ENCODE measurements at places on chromosomes 5 and 9.

DNA sequence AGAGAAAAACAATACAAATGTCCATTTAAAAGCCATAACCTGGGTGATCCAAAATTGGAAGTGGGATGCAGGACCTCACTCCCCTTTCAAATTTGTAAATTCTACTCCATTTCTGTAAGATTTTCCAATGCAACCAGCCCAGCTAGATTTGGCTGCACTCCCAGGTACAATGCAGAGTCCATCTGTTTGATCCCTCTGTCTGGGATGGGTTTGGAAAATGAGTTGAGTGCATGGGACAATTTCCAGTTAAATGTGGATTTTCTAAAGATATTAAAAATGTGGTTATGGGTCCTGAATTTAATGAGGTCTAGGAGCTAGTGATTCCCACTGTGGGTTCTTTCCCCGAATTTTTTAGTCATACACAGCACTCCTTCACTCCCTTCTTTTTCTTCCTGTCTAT lies 104.0 kb upstream of the ATP10B start:
- peak; percentile 74 for DNase-seq

DNA sequence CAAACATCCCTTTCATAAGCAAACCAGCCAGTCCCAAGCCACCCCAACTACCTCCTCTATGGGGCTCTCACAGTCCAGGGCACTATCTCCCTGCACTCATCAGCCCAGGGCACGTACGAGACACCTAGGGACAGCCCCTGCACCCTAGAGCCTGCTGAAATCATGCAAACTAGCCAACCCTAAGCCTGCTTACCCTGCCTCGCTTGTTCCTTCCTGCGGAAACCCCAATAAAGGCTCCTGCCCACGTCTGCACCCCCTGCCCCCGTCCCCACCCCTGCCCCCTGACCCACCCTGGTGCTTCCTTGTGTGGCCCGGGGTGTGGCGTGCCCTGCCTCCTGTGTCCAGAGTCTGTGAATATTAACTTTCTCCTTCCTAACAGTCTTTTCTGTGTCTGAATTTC lies 135.9 kb downstream of the GADD45G start:
- no peak for DNase-seq

DNA sequence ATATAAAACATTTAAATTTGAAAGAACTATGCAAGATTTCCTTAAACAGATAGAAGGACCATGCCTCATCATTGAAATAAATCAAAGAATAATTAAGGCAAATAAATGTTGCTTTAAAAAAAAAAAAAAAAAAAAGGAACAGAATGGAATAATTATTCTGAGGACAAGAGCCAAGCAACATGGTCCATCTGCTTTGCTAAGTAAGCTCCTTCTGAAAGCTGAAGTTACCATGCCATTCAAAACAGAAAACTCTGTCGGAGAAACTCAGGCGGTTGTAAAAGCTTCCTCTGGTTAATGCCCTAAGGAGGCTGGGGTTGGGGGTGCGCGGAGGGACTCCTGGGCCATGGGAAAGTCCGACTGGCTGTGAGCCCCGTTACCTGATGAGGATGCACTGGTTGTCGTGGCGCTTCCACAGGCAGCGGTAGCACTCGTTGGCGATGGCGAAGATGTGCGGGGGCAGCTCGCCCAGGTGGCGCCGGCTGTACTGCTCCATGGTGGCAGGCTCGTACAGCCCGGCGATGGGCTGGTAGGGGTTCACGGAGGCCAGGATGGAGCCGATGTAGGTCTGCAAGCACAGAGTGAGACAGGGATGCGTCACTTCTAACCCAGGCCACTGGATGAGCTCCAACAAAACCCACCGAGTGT lies 141.7 kb downstream of the MYO10 start:
- peak; percentile 71 for DNase-seq

DNA sequence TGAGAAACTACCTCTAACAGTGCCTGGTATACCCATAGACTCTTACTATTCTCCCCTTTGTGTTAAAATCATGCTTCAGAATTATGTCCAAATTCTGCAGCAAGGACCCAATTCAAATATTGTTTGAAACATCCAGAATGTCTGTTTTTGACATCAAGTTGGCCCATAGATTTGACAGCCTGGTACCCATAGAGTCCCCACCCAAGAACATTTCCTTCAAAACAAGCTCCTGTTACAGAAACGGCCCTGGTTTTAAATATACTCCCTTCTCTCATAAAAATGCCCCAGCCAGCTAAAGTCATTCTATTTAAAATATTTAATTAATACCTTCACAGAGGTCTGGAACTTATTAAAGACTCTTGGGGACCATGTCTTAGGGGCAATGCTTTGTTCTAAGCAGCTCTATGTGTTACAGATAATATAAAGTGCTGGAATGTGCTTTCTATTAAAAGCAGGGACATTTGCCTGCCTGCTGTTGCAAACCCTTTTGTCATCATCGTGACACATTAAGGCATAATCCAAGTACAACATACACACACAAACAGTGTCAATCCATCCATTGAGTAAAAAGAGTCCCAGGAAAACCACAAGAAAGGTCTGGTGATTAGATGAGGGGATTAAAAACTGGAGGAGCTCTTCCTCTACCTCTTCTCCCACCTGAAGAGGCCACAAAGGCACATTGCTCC lies 321.7 kb downstream of the MLLT3 start:
- DNase-seq = no peak

GRCh38 chr5:158899792-158900191 lies 199.9 kb downstream of the EBF1 start:
- DNase-seq = peak; percentile 81

GRCh38 chr5:28430565-28431178 lies 1392.3 kb upstream of the CDH9 start:
- no peak for DNase-seq

- DNase-seq = no peak
These were observed 7.0 kb upstream of the IRF1 start for GRCh38 chr5:132497488-132497997.

DNA sequence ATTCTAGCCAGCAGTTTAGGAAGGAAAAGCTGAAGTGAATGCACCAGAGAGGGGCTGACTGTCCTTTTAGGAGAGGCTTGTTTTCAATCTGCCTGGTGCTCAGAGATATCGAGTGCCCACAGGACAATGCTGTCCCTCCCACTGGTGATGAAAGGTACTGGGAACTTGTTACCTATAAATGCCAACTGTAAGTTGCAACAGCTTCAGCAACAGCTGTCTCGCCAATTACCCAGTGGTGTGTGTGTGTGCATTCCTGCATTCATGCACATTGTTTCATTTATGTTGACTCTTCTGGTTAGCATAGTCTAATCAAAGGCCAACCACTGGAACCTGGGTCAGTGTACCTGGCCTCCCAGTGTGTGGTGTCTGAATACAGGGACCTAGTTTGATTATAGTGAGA lies 161.1 kb downstream of the CSNK1G3 start:
- DNase-seq = no peak

- DNase-seq = no peak
These were observed 184.4 kb upstream of the DMRT1 start for GRCh38 chr9:656926-657568.

GRCh38 chr9:130973686-130974281 lies 34.7 kb upstream of the FIBCD1 start:
- DNase-seq = no peak

- DNase-seq = no peak
These were observed 614.2 kb upstream of the CLINT1 start for GRCh38 chr5:158473016-158473635.

DNA sequence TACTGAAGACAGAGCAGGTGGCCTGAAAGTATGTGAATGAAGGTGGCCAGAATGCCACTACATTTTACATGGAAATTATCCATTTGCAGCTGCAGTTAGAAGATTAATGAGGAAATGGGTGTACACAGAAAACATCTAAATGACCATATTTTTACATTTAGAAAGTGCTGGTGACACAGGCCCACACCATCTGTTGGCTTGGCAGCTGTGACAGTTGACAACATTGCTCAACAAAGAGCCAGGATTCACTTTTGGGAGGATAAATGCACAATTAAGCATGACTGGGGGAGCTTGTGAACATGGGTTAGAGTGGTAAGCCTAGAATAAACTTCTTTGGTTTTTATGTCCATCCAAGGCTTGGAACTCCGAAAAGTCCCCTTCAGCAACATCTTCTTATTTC lies 360.5 kb downstream of the KCTD16 start:
- DNase-seq = peak; percentile 22

DNA sequence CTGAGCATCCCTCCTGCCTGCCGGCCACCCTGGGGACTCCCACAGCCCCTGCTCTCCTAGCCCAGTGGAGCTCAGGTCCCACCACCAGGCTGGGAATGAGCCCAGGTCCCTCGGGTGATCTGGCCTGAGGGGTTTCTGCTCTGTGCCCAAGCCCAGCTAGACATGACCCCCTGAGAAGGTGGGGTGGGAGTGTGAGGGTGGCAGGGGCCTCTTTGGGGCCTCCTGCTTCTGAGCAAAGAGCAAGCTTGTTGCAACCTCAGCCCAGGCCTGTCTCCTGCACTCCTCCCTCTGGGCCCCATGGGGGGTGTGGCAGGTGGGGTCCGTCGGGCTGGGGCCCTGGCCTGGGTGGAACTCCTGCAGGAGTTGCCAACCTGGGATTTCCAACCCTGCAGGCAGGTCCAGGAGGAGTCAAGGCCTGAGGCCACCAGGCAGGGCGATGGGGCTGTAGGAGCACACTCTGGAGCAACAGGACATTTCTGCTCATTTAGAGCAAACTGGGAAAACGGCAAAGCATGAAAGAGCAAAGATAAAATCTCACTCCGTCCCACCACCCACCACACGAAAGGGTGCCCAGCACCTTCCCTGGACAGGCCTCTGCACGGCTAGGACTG lies 11.4 kb upstream of the NRARP start:
- no peak for DNase-seq

GRCh38 chr5:87361031-87361445 lies 51.7 kb downstream of the CCNH start:
- DNase-seq = no peak

DNA sequence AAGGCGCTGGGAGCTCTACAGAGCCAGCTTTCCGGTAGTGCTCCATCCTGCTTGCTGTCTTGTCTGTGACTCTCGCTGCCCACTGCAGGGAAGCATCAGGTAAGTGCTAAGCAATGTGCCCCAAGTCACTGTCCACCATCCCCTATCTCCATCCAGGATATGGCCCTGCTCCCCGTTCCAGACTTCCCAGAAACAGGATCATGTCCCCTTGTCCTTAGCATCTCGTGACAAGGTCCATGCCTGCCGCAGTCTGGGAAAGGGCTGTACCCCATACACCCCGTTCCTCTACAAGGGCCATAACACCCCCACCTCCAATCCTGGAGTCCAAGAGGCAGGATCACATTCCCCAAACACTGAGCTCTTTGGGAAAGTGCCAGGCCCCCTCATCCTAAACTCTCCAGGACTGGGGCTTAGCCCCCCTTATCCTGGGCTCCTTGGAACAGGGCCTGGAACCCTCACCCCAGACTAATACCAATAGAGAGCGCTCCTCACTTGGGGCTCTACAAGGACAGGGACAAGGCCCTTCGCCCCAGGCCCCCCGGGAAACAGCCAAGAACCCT lies 566 bp downstream of the RPP25L start:
- no peak for DNase-seq

GRCh38 chr9:81690251-81690851 lies 1.0 kb upstream of the TLE1 start:
- DNase-seq = no peak

- no peak for DNase-seq
These were observed 8.3 kb downstream of the PTBP3 start for GRCh38 chr9:112325127-112325526.

DNA sequence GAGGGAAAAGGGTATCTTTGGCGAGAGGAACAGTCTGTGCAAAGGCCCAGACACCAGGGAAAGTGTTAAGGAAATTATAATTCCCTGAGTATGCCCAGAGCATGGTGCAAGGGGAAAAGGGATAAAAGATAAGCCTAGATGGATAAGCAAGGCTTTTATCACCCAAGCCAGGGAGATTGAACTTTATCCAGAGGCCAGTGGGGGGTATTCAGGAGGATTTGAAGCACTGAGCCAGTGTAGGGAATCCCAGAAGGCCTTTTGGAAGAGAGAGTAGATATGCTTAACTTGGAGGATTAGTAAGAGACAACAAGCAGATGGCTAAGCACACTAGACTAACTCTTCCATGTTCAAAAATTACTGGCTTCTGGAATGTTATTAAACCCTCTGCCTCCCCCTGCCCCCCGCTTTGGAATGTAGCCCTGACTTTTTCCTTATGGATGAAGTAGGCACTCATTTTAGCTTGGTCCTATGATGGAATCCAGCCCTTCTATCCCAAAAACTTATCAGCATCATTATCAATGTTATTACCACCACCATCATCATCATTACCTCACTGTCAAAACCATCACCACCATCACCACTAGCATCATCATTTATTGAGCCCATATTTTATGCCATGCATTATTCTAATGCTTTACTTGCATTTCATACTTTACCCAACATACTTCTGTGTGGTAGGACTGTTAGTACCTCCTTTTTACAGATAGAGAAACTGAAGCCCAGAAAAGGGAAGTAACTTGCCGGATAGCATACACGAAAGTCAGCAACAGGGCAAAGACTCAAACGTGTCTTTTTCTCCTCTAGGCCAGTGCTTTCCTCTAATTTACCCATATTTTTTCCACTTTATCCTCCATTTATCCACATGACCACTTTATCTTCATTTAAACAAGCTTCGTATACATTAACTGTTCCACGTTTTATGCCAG lies 237.0 kb downstream of the PAPPA start:
- no peak for DNase-seq

DNA sequence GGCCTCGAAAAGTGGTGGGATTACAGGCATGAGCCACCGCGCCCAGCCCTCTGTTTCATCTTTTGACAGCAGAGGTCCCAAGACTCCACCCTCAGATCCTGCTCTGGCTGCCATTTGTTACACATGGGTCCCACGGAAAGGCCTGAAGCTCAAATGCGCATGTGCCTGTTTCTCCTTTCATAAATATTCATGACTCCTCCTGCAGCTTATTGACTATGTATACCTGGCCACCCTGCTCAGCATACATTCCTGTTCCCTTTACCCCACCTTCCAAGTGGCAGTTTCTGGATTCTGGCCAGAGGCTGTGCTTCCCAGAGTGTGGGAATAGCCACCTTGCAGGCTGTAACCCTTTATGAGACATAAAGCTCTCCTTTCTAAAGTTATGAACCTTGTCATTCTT lies 46.5 kb downstream of the AUH start:
- DNase-seq = no peak

DNA sequence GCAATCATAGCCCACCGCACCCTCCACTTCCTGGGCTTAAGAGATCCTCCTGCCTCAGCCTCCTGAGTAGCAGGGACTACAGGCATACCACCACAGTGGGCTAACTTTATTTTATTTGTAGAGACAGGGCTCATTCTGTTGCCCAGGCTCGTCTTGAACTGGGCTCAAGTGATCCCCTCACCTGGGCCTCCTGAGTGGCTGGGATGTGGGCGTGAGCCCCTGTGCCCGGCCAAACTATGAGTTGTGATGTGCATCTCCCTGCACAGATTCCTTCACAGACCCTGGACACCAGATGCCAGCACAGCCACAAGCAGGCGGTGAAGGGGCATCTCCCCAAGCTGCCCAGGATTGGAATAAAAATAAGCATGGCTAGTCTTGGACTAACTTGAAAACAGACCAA lies 244.9 kb upstream of the IRX1 start:
- DNase-seq = no peak

GRCh38 chr9:77816641-77817341 lies 168.7 kb upstream of the GNA14 start:
- DNase-seq = no peak

Data from NCI-H446 treated with DMSO at 0.1 percent for 48 hours (cell line).